ENCODE measurements at places on chromosomes 6 and 20.

- DNase-seq, result no peak
Observed at GRCh38 chr6:135306740-135307420, 125.8 kb downstream of the MYB start.

DNA sequence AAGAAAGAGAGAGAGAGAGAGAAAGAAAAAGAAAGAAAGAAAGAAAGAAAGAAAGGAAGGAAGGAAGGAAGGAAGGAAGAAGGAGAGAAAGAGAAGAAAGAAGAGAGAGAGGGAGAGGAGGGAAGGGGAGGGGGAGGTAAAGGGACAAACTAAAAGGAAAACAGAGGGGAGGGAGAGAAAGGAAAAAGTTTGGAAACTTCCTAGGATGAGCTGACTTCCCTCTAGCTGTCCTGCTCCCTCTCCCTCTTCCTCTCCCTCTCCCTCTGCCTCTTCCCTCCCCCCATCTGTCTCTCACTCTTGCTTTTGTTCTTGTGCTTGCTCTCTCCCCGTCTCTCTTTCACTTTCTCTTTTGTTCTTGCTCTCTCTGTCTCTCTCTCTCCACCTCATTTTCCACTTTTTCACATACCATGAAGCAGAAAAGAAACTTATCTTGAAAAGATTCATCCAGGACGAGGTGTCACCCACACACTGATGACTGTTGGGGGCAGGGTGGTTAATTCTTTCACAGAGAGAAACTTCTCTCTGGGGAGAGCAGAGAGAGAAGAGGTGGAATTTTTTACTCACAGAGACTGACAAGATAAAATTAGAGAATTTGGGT lies 56.4 kb upstream of the DUSP22 start:
- peak; percentile 61 for DNase-seq

GRCh38 chr6:16301511-16301910 lies 63.1 kb downstream of the GMPR start:
- DNase-seq, result no peak

GRCh38 chr6:89260832-89261231 lies 43.7 kb upstream of the GABRR1 start:
- DNase-seq, result no peak

- peak; percentile 43 for DNase-seq
Observed at GRCh38 chr6:166029506-166029905, 138.1 kb downstream of the TBXT start.

GRCh38 chr6:70599187-70599586 lies 32.5 kb downstream of the SDHAF4 start:
- DNase-seq, result no peak

DNA sequence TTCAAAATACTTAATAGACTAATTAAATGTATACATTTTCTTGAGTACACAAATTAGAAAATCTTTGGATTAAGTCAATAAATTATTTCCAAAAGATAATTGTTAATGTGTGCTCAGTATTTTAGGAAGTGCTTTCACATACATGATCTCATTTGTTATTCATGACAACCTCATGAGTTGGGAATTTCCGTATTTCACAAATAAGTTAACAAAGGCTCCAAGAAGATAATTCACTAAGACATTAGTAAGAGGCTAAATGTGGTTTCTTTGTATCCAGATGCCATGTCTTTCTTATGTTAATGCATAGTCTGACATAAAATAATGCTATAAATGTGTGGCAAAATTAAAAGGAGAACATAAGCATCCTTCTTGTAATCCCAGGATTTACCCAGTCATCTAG lies 79.5 kb upstream of the TCF21 start:
- DNase-seq, result peak; percentile 48

- peak; percentile 11 for DNase-seq
Observed at GRCh38 chr6:55379471-55379870, 52.2 kb downstream of the GFRAL start.

DNA sequence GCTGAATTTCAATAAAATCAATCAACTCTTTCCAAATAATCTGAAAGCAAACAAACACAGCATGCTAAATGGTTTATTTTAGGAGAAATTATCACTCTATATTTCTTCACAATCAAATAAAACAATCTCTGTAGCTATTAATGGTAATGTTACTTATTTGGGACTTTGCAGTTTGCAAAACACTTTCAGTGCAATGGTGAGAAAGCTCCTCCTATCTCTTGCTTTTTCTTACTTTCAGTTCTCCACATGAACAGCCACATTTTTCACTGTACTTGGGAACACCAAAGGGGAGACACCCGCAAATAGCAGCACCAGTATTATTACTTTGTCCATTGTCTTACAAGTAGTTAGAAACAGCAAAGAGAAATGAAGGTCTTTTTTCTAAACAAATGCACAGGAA lies 92.4 kb downstream of the DST start:
- DNase-seq, result no peak

DNA sequence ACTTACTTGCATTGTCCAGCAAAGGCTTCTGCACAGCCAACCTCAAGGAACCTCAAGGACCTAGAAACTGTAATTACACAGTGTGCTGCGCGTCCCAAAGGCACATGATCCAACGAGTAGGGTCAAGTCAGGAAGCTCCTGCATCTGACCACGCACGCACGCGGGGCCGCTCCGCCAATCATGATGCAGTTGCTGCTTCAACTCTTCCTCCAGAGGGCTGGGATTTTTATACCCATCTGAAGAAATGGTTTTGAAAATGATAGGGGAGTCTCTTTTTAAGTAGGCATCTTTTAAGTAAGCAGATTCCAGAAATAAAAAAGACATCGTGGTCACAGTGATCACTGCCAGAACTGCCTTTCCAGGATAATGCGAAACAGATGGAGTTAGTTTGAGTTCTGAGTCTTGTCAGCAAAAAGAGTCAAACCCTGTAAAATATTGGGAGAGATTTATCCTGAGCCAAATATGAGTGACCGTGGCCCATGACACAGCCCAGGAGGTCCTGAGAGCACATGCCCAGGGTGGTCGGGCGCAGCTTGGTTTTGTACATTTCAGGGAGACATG lies 34.0 kb downstream of the KIF25 start:
- peak; percentile 64 for DNase-seq

DNA sequence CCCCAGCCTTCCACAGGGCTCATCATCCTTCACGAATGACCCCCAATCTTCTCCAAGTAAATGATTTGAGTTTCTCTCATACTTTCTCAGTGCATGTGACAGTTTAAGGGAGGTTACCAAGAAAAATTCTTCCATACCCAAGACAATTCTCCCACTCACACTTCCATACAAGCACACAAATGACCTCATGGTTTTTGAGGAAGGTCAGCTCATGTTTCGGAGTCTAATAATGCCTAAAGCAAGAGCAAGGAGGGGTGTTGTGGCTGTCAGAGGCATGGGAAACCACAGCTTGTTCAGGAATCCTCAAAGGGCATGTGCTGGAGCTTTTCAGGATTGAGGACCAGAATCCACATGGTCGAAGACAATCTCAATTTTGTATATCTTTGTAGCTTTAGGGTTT lies 279.0 kb downstream of the MAFB start:
- DNase-seq, result no peak

GRCh38 chr6:13586603-13587542 lies 12.5 kb downstream of the SIRT5 start:
- peak; percentile 55 for DNase-seq

DNA sequence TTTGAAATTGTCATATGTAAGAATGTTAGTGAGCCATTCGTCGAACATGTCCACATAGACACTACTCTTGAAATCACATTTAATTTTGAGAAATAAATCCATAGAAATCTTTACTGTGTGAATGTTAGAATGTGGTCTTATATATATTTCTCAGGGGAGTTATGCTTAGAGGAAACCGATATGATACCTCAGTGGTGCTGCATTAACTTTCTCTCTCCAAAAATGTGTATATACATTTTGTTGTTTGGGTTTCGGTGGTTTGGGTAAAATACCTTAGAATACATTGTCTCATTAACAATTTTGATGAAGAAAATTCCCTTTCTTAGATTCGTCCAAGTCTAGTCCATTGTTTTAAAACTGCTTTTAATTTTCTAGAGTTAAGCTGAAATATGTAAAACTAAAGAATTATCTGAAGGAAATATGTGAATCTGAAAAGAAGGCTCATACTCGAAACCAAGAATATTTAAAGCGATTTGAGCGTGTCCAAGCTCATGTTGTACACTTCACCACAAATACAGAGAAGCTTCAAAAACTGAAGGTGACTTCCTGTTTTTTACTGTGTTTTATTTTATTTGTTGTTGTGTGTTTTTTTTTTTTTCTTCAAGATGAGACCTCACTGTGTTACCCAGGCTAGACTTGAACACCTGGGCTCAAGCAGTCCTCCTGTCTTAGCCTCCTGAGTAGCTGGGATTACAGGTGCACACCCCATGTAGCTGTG lies 10.3 kb downstream of the KIZ start:
- no peak for DNase-seq

- DNase-seq, result no peak
Observed at GRCh38 chr6:84798257-84798656, 33.9 kb upstream of the TBX18 start.

GRCh38 chr6:148577687-148578488 lies 168.9 kb upstream of the UST start:
- DNase-seq, result peak; percentile 80

DNA sequence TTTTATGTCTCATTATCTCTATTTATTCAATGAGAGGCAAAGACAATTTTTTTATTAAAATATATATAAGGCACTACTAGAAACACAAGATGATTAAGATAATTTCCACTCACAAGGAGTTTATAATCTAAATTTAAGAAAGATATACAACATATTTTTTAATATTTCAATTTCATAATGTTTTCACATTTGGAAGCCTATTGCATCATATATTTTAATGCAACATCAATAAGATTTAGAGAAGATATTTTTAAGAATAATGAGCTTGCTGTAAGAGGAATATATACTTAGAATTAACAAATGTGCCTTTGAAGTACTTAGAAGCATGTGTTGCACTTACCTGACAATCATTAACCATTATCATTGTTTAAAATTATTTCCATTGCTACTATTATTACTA lies 597.7 kb upstream of the BTBD3 start:
- no peak for DNase-seq

DNA sequence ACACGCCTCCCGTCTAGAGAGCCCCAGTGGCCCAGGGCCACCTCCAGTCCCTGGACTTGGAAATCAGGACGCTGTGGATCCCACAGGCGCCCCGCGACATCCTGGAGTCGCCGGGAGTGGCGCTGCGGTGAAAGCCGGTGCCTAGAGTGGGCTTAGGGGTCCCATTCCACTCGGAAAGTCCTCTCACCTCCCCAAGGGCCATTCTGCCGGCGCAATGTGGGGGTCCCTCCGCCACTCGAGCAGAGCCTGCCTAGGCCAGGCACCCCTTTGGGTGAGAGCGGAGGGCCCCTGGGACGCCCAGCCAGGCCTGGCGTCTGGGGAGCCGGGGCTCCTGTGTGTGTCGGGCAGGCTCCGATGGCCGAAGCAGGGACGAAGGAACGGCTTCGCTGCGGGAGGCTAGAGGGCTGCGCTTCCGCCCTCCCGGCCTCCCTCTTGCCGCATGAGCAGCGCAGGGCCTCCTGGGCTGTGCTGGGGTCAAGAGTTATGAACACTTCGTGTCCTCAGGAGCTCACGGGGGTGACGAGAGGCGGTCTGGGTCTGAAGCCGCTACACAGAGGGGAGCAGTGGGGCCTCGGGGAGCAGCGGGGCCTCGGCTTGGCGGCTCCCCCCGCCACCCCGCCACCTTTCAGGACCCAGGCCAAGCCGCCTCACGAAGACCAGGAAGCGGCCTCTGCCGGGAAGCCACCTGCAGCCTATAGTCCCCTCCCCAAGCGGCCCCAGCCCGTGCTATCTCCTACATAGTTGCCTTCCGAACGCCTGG lies 13.6 kb downstream of the POU3F2 start:
- no peak for DNase-seq

DNA sequence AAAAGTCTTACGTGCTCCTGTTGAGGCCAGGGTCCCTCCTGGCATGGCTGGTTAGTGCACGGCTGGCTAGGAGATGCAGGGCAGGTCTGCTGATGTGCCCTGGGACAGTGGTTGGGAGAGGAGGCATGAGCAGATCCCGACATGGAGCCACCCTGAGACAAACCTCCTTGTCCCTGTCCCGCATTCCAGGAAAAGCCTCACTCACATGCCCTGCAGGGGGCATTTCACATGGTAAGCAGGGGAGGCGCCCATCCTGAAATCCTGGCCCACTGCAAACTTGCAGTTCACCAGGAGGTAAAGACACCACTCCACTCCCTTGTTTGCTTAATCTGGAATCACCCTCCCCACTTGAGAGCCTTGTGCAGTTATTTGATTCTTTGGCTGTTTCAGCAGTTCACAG lies 116.7 kb upstream of the SLC24A3 start:
- no peak for DNase-seq

DNA sequence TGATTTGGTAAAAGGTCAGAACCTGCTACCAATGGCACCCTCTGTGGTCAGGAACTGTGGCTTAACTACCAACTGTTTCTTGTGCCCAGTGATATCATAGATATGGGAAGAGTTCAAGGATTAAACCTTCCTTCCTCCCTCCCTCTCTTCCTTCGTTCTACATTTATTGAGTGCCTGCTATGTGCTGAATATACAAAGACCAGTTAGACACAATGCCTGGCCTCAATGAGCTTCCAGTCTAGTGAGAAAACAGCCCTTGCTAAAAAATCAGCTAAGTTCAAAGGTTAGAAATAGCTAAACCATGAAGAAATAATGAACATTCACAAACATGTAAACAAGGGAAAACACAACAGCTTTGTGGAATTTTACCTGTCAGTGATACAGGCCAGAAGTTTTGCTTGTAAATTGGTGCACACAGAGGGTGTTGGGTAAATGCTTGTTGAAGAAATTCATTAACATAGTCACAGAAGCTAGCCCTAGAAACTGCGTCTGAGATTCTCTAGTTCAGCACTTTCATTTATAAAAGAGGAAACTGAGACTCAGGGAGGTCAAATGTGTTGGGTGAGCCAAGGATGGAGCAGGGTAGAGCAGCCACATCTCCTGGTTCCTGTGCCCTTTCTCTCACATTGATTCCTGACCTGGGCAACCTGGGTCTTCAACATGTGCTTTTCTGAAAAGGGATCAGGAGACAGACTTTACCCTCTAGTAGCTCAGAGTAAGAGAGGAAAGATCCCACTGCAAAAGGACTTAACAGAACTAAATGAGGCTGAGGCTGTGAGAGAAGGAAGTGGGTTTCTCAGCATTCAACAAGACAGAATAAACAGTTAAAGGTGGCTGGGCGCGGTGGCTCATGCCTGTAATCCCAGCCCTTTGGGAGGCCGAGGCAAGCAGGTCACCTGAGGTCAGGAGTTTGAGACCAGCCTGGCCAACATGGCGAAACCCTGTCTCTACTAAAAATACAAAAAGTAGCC lies 14.4 kb upstream of the FOXO3 start:
- no peak for DNase-seq
